Glomerular endothelial cell (primary cell): ENCODE measurements at places on chromosomes 1 and 21. TPM values are rescaled to one million over a fixed set of nuclear protein-coding genes. Genes with fewer than 3 reads are reported as not detected.

The IL19 gene
- total RNA-seq: not detected in 2 replicates

The ADAM30 gene
- total RNA-seq: not detected in 2 replicates

The NKAIN1 gene
- total RNA-seq: 0.15 TPM in 1 of 2 replicates, not detected in the other

The NPR1 gene
- total RNA-seq: 4.2 and 13.0 TPM in 2 replicates

The OR2L13 gene
- not detected in 2 replicates for total RNA-seq

DNA sequence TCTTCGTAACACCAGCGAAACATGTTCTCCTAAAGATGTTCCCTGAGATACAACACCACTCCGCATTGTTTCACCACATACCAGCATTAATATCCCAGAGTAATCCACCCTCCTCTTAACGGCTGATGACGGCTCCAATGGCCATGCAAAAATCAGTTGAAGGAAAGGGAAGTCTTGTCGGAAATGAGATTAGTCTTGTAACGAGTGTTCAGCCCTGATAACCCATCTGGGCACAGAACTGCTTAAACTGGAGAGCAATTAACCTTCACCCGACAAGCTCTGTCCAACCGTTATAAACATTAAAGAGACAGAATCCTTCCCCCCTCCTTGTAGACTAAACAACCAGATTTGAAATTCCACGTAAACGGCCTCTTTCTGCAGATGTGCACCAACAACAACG lies 21.9 kb downstream of the ERG start:
- DNase-seq: peak; percentile 93

- no peak for DNase-seq
Observed at GRCh38 chr1:102191723-102192122, 195.0 kb upstream of the OLFM3 start.

DNA sequence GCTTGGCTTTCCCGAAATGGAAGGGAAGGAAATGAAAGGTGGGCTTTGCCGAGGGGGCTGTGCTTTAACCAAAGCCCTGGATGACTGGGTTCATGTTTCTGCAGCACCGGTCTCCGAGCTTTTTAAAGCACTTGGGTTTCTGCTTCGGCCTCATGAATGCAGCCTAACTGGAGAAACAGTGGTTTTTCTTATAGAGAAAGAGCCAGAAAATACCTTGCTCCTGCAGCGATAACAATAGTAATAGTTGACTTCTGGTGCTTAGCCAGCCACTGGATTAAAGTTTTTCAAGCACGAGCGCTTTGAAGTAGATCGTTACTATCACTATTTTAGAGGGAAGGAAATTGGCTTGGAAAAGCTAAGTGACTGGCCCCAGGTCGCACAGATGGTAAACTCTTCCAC lies 500 bp upstream of the DOCK7 start:
- DNase-seq: no peak

- DNase-seq: no peak
Observed at GRCh38 chr1:246041360-246041759, 465.7 kb downstream of the SMYD3 start.

- DNase-seq: no peak
Observed at GRCh38 chr1:168976267-168976666, 130.2 kb upstream of the ATP1B1 start.

DNA sequence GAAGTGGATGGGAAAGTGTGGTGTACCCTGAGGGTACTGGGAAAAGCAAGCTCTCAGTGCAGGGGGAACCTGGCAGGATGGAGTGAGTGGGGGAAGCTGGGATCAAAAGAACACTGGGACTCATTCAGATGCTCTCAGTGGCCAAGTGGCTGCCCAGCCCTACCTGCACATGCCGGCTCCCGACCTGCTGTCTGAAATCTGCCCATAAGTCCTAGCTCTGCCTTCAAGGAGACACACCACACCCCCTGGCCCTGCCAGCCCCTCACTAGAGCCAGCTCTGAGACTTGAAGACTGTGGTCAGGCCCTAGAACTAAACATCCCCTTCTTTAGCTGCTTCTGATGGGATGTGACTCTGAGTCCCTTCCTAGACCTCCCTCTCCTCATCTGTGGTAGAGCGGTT lies 2.2 kb downstream of the TMEM54 start:
- no peak for DNase-seq

DNA sequence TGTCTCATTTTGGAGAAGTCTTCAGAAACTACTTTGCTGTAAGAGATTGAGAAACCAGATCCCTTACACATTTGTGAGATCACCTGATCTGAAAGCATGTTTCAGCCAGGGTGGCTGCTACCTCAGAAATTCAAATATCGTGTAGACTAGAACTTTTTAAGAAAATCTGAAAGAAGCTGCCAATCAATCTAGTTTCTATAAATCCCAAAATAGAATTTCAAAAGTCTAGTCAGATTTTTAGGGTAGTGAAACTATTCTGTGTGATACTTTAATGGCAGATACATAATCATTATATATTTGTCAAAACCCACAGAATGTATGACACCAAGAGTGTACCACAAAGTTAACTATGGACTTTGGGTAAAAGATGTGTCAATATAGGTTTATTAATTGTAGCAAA lies 79.9 kb upstream of the PLPPR5 start:
- no peak for DNase-seq

DNA sequence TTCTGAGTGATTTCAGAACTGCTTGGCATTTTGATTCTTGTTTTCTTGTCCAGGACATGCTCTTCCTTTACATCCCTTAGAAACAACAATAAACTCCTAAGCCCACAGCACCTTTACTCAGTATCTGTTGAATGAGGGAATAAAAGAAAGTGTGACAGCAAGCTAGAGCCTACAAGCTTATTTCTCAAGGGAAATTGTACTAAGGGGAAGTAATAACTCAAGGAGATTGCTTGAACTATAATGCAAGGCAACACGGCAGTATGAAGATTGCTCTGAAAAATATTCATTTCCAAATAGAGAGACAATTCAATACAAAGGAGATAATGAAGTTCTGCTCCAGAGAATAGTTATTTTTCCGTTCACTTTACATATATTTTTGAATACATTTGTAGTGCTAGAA lies 6.5 kb downstream of the OR6P1 start:
- no peak for DNase-seq

DNA sequence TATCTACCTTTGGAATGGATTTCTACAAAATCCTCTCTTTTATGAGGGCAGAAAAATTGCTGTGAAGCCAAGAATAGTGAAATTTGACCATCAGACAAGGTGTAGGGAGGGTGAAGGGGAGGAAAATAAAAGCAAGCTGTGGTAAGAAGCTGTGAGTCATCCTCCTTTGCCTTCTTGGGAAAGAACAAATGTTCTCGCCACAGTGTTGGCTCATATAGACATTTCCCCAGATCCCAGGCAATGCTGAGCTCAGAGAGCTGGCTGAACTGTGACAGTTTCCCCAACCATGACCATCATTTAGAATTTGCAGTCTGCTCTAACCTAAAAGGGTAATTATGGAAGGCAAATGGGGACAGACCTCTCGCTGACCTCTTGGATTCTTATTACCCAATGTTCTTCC lies 235.4 kb downstream of the PBX1 start:
- no peak for DNase-seq

DNA sequence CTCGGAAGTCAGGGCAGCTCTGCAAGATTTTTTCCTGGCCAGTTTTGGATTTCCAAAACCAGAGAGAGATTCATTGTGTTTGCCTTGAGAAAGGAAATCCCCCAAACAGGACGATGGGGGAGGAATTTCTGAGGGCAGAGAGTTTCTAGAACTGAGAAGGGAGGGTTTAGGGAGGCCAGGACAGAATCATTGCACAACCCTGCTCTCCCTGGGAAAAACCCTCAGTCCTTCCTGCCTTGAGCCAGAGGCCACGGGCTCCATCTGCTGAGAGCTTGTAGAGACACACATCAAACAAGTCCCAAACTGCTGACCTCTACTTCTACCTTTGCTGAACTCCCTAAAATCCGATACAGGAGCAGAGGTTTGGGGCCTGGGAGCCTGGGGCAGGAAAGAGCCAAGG lies 99.7 kb downstream of the NMNAT2 start:
- peak; percentile 27 for DNase-seq

DNA sequence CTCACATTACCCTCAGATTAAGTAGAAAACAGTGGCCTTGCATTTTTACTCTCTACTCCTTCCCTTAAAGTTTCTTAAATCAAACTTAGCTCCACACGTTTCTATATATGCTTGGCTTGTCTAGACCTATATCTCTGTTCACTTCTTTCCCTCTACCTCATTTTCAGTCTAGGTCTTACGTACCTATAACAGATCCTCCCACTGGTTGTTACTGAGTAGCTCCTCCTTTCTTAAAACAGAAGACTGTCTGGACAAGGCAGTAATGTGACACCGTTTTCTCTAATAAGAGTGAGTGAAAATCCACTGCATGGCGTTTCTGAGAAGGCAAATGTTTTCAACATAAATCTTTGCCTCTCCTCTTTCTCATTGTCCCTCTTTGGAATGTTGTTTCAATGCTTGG lies 211.7 kb upstream of the POGK start:
- DNase-seq: no peak

GRCh38 chr1:168723000-168723399 lies 6.0 kb downstream of the DPT start:
- no peak for DNase-seq

- DNase-seq: peak; percentile 25
Observed at GRCh38 chr1:145751491-145752037, 32.3 kb downstream of the CD160 start.

- no peak for DNase-seq
Observed at GRCh38 chr21:15273244-15273643, 208.4 kb upstream of the NRIP1 start.

- no peak for DNase-seq
Observed at GRCh38 chr1:236395947-236396664, 2.0 kb downstream of the EDARADD start.

GRCh38 chr1:76203127-76203526 lies 128.6 kb downstream of the ST6GALNAC3 start:
- DNase-seq: no peak
